NCI-H187 (cell line): ENCODE measurements at places on chromosomes 13 and 19.

DNA sequence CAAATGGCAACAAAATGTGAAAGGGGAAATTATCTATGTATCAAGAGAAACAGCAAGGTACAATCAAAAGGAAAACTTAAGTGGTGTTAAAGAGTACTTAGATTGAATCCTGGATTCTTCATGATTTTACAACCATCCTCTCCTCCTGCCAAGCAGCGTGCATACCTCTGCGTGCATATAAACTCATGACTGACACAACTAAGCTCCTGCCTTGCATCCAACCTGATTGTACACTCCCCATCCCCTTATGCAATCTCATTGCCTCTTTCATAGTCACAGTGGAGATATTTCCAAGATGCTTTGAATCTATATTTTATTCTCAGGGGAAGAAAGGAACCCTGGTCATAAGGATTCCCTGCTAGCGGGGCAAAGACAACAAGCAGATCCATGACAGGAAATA is 499.9 kb downstream of the KCTD12 start:
- DNase-seq: no peak

DNA sequence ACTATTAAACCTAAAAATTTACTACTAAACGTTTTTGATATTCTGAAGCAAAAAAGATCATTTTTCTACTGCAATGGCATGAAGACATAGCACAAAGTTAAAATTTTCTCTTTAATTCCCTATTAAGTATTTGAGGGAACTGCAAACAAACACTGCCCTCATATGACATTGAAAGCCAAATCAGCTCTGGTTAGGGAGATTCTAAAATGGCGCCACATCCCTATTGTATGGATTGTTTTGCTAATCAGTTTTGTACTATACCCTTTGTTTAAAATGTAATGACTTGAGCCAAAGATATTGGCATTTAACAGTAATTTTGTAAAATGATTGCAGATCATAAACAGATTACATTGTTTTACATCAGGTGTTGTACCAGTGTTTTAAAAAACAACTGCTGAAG is 65.8 kb downstream of the FLT1 start:
- DNase-seq: no peak

GRCh38 chr13:61362522-61362921 is 53.1 kb downstream of the PCDH20 start:
- DNase-seq: no peak

DNA sequence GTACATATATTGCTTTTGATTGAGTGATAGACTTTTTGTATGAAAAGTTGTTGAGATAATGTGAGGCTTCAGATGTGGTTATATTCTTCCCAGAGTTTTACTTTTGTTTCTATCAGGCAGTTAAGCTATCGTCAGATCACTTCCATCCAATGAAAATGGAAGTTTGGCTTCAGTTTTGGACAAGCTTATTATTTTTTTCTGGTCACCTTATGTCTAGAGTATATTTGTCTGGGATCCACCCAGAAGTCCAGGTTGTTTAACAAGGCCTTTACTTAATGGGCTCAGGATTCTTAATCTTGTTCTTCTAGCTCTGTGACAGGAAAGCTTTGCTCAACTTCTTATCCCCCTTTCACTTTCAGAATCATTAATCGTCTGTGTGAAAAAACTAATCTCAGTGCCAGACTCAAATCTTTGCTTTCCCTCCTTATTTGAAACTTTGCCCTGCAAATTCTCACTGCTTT is 150.9 kb downstream of the PDS5B start:
- DNase-seq: no peak

- DNase-seq: no peak
Observed at GRCh38 chr19:29574510-29574909, 31.6 kb upstream of the POP4 start.

DNA sequence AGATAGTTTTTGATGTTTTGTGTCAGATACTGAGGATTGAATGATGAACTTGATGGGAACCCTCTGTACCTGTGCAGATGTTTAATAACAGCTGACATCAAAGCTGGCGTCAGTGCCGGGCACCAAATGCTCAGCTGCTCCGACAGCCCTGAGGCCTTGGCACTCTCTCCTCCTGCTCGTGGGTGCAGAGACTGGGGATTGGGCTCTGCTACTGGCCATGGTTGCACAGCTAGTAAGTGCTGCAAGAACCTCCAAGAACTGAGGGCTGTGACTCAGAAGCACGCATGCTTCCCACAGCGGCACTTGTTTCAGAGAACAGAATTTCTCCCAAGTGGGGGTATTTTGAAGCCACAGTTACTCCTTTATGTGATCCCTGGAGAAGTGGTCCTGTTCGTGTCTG is 5.9 kb downstream of the LAMP1 start:
- DNase-seq: no peak

DNA sequence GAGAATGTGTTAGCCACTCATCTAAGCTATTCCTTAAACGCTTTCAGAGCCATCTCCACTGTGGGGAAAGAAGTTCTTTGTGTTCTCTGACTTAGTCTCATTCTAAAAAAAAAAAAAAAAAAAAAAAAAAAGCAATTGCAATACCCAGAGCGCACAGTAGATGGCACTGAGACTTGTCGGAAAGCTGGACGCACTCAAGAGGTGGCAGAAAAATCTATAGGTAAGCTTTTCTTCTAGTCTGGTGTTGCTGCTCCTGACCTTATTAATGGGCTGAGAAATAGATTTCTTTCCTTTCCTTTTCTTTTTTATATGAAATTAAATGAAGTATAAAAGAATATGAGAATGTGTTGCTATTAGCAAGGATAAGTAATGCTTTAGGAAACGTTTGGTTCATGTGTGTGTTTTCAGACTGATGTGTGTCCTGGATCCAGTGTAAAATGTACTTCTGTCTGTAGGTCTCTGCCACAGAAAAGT is 4.7 kb upstream of the GJB2 start:
- DNase-seq: no peak

DNA sequence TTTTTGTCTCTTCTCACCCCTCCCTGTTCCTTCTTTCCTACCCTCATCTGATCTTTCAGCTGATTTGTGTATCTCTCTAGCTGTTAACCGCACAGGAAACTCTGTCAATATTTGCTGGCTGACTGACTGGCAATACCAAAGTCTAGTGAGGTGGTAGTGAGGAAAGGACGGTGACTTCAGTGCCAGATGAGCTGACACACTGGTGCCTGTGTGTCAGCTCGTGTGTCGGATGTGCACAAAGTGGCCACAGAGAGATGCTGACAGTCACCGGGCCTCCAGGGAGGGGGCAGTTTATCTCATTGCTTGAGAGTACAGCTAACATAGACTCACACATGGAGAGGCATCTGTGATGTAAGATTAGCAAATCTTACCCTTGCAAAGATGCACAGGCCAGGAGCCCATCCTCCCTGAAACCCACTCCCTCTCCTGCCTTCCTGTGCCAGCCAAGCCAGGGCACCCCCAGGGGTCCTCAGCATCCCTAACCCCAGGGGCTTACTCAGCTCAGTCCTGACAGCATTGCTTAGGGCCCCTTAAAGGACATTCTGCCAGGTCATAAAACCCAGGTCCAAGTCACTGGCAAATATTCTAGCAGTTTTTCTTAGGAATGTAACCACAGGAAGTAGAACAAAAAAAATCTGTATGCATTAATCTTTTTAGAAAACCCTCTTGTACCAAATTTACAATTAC is 80.2 kb downstream of the SHISA2 start:
- DNase-seq: no peak

- DNase-seq: no peak
Observed at GRCh38 chr13:66301482-66301881, 928.7 kb downstream of the PCDH9 start.

DNA sequence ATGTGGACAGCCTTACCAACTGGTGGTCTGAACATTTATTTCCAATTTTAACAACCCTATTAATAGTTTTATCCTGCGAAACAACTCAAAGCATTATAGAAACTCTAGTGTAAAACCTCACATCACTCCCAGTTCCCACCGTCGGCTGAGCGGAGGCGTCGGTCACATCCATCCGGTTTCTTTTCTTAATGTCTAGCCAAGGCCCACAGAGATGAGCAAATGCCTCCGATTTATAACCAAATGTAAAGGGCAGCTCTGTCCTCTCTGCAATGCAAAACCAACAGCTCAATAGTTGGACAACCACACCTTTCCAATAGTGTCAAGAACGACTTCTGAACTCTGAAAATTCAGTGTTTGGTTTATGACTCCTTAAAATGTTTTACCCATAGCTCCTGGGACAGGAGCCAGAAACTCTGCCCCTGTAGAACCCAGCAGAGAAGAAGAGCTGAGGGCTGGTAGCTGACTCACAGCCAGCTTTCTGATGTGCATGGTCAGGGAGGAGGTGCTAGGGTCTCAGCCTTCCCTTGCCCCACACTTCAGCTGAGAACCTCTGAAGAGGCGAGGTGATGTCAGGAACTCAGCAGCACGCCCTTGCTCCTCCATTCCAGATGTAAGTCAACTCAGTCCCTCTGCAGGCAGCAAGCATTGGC is 90.2 kb upstream of the UQCRFS1 start:
- no peak for DNase-seq
